ENCODE measurements at places on chromosomes 3 and 15.

GRCh38 chr3:108297647-108298046 lies 1.3 kb downstream of the HHLA2 start:
- DNase-seq = peak; percentile 7

- no peak for DNase-seq
Measured at GRCh38 chr15:82304778-82305090, 42.1 kb downstream of the SAXO2 start.

GRCh38 chr15:45112591-45113379 lies 1.2 kb downstream of the DUOX2 start:
- DNase-seq = no peak

DNA sequence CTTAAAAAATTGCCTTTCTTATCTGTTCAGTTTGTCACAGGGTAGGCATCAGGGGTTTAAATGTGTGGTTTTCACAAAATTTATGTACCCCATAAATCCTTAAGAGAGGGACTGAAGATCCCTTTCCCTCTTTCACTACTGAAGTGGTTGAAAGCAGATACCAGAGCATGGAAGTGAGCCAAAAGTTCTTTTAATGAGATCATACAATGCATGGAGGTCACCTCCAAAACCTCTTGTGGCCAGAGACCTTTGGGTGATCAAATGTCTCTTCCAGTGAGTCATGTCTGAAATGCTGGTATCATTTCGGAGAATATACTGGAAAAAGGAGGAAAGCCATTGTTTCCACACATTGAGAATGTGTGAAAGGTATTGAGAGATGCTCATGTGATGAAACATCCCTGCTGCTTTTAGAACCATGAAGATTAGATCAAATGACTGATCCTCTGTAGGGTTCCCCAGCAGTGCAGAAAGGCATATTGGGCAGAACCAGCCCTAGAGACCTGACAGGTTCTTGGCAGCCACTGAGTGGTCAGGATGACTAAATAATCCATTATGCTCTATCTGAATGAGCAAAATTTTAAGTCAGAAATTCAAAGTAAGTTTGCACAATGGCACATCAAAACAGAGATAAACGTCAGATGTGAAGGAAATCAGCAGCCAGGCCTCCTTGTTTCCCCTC lies 165.8 kb upstream of the SLC2A2 start:
- peak; percentile 96 for DNase-seq

DNA sequence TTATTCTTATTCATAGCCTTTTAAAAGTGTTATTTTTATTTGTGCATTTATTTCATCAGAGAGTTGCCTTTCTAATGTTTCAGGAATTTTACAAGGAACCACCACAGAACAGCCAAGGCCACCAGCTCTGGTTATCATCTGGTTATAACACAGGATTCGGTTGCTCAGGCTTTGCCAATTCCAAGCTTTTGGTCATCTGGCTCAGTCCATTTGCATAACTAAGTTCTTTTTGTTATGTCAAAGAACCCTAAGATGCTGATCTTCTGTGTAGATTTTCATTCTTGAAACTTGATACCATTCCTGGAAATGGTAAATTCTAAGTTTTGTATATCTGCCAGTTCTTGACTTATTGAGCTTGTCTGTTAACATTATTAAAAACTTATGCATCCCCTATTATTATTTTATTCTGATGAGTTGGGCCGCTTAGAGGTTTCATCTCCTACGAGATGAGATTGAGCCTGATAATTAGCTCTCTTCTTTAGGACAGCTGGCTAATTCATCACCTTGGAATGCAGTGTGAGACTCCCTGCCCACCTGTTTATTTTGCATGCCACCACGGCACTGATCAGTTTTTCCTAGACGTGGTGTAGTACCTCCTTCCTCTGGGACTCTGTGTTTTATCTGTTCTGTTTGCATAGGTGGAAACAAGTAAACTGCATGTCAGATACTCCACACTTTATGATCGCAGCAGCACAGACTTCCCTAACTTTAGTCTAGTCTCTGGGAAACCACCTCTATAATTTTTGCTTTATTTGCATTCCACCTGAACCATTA lies 264.8 kb downstream of the SLCO3A1 start:
- DNase-seq = no peak

Data from choroid plexus epithelial cell (primary cell).